ENCODE measurements at places on chromosomes 1 and 21. TPM values are rescaled to one million over a fixed set of nuclear protein-coding genes. Genes with fewer than 3 reads are reported as not detected.

CBR3 gene
- total RNA-seq = 12.0 TPM

GUCA2A gene
- total RNA-seq = not detected

SPRR5 gene
- not detected for total RNA-seq

CD5L gene
- total RNA-seq = not detected

LCE1A gene
- total RNA-seq = not detected

KIF14 gene
- 9.0 TPM for total RNA-seq

FRRS1 gene
- total RNA-seq = 2.2 TPM

KCNE2 gene
- not detected for total RNA-seq

LMX1A gene
- total RNA-seq = not detected

RASAL2 gene
- 18.9 TPM for total RNA-seq

RGS4 gene
- not detected for total RNA-seq

LDLRAD1 gene
- total RNA-seq = not detected

KRTAP19-1 gene
- total RNA-seq = not detected

UBE4B gene
- 13.4 TPM for total RNA-seq

FAM167B gene
- total RNA-seq = 0.45 TPM

All from A549 treated with Hydrocortisone at 1 μM for 4 hours (cell line).